ENCODE measurements at places on chromosomes 12 and 14.

DNA sequence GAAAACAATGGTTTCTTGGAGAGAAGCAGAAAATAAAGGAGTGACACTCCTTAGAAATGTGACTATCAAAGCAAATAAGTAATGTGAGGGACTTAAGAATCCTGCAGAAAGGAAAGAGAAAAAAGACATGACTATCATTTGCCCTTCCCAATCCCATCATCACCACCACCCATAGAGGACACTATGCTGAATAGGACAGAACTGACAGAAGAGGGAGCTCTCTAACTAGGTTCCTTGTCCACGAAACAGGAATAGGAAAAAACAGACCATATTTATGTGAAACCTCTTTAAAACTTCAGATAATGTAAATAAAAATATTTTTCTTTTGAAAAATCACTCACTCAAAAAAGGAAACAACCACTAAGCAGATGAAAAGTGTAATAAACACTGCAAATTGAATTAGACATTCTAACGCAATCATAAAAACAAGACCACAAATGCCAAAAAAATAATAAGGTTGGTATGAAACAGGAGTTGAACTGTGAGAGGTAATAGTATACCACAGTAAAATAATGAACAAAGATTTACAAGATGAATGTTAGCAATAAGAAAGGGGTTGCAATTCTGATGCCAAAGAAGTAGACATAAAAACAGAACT is 24.1 kb downstream of the KLRD1 start:
- DNase-seq = peak; percentile 67

GRCh38 chr12:29273178-29273843 is 107.7 kb downstream of the ERGIC2 start:
- no peak for DNase-seq

DNA sequence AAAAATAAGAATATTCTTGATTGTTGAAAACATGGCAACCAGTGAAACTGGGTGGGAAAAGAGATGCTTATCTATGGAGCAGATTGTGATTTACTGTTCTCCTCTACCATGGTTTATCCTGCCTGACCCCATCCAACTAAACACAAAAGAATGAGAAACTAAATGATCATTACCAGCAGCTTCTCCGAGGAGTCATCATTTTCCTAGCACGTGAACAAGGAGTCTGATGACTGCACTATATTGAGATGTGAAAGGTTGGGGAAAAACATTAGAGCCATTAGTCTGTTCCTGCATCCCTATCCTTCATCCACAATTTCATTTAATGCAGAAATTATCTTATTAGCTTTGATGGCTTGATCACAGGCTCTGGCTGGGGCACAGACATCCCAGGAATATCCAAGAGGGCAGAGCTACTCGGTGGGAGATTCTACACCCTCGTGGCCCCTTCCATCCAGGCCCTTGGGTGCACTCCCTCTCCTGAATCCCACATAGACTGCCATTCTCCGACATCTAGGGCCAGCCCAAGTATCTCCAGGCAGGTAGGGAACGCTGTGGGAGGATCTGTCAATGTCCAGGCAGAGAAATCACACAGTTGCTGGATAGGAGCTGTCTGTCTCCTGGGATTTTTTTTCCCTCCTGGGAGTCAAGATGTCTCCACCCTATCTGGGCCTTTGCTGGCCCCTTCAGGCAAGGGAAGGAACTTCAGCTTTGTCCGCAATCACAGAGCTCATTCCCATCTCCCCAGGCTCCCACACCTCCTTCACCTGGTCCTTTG is 43.3 kb upstream of the DHRS4 start:
- DNase-seq = peak; percentile 79

- peak; percentile 43 for DNase-seq
These were observed 4.0 kb downstream of the RBM19 start for GRCh38 chr12:113961921-113962710.

- no peak for DNase-seq
These were observed 311.1 kb upstream of the FKBP4 start for GRCh38 chr12:2483713-2484112.

DNA sequence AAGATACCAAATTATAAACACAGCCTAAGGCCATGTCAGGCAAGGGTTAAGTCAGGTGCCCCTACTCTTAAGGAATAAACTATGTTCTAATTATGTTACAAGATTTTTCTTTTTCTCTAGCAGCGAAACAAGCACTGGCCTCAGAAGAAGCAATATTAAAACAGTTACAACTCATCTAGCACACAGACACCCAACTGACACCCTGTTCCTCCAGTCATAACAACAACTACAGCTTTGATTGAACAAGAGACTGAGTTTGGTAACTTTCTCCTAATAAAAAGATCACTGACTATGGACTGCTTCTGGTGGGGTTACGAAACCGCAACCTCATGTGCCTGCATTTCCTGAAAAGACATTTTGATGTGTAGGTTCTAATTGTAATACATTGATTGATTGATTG is 3.3 kb upstream of the DAO start:
- no peak for DNase-seq

DNA sequence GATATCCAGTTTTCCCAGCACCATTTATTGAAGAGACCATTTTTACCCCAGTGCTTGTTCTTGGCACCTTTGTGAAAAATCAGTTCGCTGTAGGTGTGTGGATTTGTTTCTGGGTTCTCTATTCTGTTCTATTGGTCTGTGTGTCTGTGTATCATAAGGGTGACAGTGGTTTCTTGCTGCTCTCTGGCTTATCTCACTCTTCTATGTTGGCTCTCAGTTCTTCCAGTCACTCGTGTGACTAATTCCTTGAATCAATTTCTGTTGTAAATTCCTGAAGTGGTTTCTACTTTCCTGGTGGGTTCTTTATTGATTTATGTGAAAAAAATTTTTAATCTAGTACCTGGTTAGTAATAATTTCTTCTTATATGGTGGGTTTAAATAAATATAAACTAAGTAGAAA is 58.3 kb downstream of the OTOGL start:
- peak; percentile 35 for DNase-seq
